ENCODE measurements at places on chromosomes 6 and 20.

DNA sequence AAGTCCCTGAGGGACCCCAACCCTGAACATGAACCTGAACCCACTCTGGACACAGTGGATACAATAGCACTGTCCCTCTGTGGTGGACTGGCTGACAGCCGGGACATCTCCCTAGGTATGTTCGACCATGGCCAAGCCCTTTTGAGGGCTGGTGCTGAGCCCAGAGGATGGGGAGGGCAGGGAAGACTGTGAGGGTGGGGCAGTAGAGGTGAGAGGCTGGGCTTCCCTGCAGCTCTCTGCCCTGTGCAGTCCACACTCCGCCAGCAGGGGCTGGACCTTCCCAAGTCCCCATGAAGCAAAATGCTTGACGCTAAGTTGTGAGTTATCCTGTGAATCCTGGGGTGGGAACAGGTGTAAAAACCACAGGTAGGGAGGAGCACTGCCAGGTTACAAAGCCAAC, 11.5 kb downstream of the LPIN3 start:
- DNase-seq, result no peak

DNA sequence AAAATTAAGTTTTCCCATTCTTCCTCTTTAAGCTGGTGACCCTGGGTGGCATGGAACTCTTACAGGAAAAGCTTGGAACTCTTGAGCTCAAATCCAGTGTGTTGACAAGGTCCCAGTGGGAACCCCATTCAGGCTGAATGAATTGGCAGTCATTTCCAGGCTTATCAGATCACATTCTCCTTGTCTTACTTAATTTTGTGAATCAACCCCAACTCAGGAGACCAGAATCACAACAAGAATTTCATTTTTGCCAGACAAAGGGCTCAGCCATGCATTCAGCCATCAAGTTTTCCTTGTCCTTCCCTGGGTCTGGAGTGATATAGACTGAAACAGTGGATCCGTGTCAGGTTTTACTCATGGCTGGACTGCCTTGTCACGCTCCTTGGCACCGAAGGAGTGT, 92.1 kb upstream of the EEF1E1 start:
- no peak for DNase-seq

- DNase-seq, result peak; percentile 8
Measured at GRCh38 chr20:64161356-64162238, 2.7 kb upstream of the MYT1 start.

GRCh38 chr6:62390401-62390800, 104.4 kb upstream of the KHDRBS2 start:
- DNase-seq, result no peak

DNA sequence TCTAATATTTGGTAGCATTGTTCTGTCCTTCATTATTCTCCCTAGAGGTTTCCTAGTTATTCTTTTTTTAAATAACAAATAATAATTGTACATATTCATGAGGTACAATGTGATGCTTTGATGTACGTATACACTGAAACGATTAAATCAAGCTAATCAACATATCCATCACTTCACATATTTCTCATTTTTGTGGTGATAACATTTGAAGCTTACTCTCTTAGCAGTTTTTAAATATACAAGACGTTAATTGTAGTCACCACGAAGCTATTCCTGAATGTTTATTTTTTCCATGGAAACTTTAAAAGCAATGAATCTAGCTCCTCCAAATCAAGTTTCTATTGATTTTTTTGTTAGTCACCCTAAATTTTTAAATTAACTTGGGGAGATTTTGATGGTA, 116.5 kb upstream of the PRND start:
- no peak for DNase-seq

DNA sequence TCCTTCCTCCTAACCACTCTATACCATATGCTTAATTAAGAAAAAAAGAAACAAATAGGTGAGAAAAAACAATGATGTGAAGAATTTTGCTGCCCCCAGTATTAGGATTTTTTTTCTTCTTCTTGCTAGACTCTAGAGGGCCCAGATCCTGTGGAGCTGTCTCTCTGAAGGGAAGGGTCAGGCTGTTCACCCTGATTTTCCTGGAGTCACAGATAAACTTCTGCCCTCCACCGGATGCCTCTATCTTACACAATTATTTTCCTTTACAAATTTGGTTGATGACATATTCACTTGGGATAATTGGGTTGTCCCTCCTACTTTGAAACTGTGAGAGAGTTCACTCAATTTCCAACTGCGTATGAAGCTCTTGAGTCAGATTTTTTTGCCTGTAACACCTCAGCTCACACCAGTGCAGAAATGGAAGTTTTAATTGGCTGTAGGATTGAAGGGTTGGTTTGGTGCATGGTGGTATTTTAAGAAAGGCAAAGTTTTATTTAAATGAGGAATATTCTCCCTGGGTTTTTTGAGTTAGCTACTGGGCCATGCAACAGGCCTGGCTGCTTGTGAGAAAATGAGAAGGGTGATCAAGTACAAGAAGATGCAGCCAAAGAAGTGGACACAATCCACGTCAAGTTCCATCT, 73.7 kb upstream of the ESR1 start:
- no peak for DNase-seq

DNA sequence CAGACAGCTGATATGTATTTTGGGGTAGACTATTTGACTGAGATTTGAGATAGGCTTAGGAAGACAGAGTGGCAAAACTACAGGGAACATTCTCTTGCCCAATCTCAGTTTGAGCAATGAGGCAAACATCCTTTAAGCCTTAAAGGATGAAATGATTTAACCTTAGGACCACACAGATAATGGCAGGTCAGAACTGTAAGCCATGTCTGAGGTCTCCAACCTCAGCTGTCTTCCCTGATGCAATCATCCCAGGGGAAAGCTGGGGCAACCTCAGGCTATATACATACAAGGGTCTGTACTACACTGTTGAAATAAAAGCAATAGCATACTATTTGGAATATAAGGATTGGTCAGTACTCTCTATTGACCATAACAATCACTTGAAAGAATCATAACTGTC, 83.8 kb upstream of the NUP153 start:
- DNase-seq, result no peak

- DNase-seq, result no peak
Measured at GRCh38 chr6:62775427-62776022, 435.7 kb upstream of the FKBP1C start.

- peak; percentile 2 for DNase-seq
Measured at GRCh38 chr20:44247586-44248409, 690 bp downstream of the GDAP1L1 start.

GRCh38 chr20:17262786-17263185, 35.9 kb downstream of the PCSK2 start:
- no peak for DNase-seq

DNA sequence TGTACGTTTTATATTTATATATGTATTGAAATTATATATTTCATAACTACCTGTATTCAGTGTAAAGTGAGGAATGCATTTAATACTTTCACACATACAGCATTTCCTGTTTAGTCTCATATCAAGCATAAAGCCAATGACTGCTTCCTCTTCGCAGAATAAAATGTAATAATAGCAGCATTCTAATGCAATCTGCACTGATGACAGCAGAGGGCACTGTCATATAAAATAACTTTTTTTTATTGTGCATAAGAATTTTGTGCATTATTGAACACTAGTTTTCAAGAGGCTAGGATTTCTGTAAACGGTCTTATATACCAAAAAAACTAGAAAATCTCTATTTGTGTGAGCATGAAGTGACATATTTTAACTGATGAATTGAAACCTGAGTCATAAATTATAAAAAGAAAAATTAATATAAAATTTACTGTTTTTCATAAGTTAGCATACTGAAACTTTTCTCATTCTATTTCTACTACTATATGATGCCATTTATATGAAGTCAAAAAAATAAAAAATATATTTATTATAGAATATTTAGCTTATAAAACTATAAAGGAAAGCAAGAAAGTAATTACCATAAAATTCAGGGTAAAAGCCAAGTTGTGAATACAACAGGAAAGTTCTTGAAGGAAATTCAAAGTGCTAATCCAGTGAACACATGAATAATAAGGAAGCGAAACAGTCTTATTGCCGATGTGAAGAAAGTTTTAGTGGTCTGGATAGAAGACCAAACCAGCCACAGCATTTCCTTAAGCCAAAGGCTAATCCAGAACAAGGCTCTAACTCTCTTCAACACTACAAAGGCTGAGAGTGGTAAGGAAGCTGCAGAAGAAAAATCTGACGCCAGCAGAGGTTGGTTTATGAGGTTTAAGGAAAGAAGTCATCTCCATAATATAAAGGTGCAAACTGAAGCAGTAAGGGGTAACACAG, 36.3 kb downstream of the RNF146 start:
- DNase-seq, result peak; percentile 72

- DNase-seq, result no peak
Measured at GRCh38 chr6:53175027-53175426, 26.4 kb upstream of the GCM1 start.

DNA sequence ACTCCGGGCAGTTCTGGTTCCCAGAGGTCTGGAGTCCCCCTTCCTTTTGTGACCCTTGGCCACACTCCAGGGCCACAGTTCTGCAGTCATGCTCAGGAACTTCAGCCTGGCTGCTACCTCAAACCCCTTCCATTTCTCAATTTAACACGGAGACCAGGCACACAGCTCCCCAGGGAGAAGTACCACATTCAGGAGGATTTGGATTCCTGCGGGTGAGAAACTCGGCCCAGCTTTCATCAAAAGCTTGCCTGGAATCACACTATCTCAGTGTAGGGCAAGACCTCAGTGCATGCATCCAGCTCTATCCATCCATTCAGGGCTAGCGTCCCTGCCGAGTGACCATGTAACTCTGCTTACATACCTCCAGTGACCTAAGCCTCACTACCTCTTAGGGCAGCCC, 16.8 kb upstream of the IP6K3 start:
- no peak for DNase-seq

DNA sequence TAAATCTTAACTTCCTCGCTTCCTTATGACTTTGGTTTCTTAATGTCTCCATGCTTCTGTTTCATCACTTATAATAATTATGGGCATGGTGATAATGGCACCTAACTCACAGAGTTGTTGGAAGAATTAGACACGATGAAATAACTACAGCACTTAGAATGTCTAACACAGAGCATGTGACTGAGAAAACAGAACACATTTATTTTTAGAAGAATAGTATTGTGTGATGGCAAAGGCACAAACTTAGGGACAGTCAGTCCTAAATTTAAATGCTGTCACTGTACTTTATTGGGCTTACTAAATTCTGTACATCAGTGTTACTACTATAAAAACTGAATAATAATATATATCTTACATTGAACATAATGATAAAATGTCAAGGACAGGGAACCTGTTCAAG, 391.1 kb upstream of the JAG1 start:
- DNase-seq, result no peak

- no peak for DNase-seq
Measured at GRCh38 chr6:152595499-152595898, 41.7 kb downstream of the SYNE1 start.

- DNase-seq, result no peak
Measured at GRCh38 chr20:33092361-33092760, 12.9 kb downstream of the BPIFB4 start.

DNA sequence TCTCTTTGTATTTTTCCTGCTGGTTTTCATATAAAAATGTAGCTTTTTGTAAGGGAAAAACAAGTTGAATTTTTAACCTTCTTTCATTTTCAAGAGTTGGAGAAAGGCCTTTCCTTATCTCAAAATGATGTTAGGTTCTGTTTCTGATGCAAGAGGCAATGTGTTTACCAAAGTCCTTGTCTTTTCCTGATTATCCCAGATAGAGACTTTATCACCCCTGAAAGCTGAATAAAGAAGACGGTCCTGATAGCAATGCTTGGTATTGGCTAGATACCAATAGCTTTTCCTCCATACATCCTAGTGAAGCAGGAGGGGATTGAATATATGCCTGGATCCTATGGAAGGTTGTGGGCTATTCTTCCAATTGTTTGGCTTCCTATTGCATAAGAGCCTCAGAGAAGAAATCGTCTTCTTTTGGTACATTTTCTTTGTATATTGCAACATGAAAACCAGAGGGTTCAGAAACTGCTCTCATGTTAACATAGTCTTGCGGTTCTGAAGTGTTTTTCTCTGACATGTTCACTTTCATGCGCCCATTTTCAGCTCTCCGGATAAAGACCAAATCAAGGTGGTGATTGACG, 5.5 kb downstream of the PNLDC1 start:
- DNase-seq, result no peak

Measured in CD4-positive, alpha-beta T cell treated with Interleukin-1 beta for 1 hour (primary cell).